ENCODE measurements at places on chromosomes 12 and 14.
A peak's percentile ranks its signal among the peaks of the same experiment; 100 is the strongest.

DNA sequence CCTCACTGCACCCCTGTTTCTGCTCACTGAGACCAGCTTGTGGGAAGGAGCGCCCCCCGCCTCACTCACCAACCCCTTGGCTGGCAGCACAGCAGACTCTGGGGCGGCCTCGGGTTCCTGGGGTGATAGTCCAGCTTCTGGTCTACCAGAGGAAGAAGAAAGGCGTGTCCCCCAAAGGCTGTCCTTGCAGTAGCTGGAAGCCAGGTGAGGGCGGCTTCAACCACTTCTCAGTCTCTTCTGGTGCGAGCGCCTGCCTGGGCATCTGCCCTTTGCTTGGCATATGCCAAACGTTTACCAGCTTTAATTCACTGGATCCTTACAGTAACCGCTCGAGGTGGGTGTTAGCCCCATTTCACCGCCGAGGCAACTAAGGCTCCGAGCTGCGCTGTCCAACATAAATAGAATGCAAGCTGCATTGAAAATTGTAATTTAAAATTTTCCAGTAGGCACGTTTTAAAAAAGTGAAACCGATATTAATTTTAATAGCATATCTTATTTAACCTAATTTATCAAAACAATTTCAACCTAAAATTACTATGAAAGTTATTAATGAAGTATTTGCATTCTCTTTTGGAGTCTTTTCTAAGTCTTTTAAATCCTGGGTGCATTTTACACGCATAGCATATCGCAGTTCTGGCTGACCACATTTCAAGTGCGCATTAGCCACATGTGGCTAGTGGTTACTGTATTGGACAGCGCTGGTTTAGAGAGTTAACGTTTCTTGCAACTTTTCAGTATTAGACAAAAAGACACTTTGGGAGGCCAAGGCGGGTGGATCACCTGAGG lies 872 bp downstream of the FAM177A1 start:
- no peak for DNase-seq

DNA sequence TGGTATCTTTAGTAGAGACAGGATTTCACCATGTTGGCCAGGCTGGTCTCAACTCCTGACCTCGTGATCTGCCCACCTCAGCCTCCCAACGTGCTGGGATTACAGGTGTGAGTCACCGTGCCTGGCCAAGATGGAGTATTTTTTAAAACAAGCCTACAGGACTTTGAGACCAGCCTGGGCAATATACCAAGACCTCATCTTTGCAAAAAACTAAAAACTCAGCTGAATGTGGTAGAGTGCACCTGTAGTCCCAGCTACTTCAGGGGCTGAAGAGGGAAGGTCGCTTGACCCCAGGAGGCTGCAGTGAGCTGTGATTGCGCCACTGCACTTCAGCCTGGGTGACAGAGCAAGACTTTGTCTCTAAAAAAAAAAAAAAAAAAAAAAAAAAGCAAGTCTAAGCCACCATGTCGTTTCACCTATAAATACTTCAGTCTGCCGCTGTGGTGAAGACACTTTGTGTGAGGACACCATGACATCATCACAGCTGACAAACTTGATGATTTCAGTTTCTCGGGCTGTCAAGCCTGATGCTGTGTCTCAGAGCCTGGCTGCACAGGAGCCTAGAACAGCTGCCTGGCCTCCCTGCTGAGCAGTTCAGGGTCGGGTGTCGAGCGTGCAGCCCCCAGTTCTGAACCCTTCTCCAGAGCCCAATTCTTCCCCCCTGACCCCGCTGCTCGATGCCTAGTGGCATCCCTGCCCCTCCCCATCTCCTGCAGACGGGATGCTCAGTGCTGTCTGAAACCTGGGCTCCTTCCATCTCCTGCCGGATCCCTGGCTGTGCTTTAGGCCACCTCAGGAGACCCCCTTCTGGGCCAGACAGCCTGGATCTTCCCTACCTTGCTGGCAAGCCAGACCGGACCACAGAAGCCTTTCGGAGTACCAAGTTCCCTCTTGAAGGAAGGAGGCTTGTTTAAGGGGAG lies 119.2 kb upstream of the EVL start:
- no peak for DNase-seq

DNA sequence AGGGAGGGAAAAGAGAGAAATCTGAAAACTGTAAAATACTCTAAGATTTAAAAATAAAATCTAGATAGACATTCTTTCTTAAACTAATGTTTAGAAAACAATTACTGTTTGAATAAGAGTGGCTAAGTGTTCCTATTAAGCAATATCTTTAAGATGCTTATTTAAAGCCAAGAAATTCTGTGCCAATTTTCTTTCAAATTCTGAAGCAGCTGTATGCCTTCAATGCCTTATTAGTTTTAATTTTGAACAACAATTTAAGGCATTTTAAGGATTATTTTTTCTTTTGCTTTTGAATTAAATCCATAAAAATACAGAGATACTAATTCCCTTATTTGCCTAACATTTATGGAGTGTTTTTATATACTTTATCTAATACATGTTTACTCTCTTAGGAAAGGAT lies 50.3 kb upstream of the KITLG start:
- DNase-seq = no peak

GRCh38 chr12:25152055-25152454 lies 42.9 kb downstream of the DNAI7 start:
- no peak for DNase-seq

GRCh38 chr14:29926701-29927375 lies 809 bp downstream of the PRKD1 start:
- peak; percentile 17 for DNase-seq

DNA sequence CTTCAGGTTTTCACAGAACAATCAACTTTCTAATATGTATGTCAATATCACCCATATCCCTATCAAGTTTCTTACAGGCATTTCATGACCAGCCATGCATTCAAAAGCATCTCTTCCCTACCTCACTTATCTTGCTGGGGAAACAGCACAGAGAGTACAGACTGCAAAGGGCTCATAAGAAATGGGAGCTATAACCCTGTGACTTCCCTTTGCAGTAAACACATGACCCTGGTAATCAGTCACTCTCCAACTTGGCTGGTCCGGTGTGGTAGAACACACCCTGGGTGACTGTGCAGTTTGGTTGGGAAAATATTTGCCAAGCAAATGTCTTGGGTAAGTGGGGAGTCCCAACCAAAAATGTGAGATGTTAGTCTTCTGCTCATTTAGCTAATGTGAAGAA lies 49.4 kb upstream of the TMCC3 start:
- DNase-seq = no peak

- no peak for DNase-seq
These were observed 13.3 kb upstream of the C12orf75 start for GRCh38 chr12:105316931-105317852.

GRCh38 chr14:76810953-76811400 lies 1.7 kb downstream of the ANGEL1 start:
- DNase-seq = no peak

- DNase-seq = peak; percentile 62
These were observed 74.3 kb downstream of the SUSD6 start for GRCh38 chr14:69685716-69686115.

- no peak for DNase-seq
These were observed 94.4 kb downstream of the BICD1 start for GRCh38 chr12:32201096-32201495.

- DNase-seq = no peak
These were observed 19.4 kb upstream of the KRT18 start for GRCh38 chr12:52929538-52929937.

- DNase-seq = no peak
These were observed 345.8 kb upstream of the CCDC196 start for GRCh38 chr14:66140213-66140918.

GRCh38 chr14:29529418-29529817 lies 398.2 kb downstream of the PRKD1 start:
- no peak for DNase-seq

DNA sequence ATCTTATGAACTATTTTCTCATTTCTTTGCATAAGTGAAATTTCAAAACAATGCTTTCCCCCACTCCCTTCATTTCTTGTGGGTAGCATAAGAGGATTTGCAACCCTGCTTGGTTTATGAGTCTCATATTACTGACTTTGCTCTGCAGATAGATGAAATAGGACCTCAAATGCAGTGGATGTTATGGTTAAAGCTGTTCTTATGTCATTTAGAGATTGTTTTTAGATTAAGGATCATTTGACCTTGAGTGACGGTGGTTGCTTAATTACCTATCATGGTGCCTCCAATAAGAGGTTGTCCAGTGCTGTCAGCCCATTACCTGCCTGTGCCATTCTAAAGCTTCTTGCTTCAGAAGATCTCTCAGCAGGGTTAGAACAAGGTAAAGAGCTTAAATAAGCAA lies 351.4 kb upstream of the ATP2B1 start:
- no peak for DNase-seq

DNA sequence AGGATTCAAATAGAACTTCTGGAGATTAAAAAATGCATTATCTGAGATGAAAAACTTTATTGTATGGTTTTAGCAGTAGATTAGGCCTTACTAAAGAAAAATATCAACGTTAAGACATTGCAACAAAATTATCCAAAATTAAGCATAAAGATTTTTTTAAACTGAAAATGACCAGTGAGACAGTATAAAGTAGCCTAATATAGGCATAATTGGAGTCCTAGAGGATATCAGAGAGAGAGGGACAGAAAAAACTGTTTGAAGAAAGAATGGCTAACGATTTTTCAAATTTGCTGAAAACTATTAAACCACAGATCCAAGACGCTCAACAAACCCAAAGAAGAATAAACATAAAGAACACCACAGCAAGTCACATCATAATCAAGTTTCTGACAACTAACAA lies 149.5 kb upstream of the LMNTD1 start:
- no peak for DNase-seq

- DNase-seq = no peak
These were observed 105.6 kb downstream of the SLC25A47 start for GRCh38 chr14:100428727-100429126.

DNA sequence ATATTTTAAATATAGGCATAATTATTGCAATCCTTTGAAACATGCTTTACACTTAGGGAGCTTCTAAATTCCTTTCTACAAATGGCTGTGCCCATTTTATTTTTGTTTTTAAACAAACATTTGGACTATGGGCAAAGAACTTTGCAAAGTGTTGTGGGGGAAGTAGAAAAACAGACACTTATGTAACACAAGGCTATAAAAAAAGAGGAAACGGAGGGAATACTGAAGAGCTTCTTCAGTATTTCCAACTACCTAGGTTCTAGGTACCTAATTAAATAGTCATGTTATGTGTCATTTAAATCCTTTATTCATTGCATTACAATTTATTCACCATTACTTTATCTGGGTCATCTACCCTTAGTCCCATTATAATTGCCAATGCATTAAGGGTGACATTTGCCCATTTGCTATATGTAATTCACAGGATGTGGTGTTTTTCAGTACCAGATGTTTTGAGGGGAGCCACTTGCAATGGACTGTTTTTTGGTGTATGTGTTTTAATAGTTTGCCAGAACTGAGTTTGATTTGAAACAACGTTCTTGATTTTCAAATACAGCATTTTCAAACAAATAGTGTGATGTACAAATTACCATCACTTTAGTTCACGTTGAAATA lies 1.5 kb upstream of the MSRB3 start:
- DNase-seq = no peak

DNA sequence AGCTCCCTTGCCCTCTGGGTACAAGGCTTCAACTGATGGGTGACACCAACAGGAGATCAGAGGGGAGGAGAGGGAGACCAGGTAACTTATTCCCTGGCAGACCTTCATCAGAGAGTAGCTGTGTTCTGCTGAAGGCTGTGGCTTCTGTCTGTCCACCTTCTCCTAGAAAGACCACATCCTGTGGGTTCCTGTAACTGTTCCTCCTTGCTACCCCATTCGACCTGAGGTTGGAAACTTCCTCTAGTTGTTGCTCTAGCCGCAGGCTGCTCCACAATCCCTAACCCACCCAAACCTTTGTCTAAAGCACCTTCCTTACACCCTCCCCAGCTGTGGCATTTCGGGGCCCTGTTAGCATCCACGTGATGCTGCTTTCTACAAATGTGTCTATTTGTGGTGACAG lies 454.2 kb downstream of the DPF3 start:
- DNase-seq = no peak

DNA sequence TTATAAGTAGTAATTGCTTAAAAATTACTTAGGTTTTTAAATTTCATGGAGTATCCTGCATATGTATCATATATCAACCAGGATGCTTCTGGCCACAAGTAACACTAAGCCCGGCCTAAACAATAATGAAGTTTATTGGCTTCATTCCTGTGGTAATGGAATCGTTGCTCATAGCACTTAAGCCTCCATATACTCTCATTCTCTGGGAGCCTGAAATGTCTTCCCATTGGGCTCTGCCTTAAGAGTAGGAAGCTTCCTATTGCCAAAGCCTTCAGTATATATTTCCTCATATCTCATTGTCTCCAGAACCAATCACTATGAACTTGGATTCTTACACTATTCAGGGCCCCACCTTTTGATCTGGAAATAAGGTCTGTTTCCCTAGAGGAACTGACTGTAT lies 83.8 kb upstream of the DNM1L start:
- no peak for DNase-seq

DNA sequence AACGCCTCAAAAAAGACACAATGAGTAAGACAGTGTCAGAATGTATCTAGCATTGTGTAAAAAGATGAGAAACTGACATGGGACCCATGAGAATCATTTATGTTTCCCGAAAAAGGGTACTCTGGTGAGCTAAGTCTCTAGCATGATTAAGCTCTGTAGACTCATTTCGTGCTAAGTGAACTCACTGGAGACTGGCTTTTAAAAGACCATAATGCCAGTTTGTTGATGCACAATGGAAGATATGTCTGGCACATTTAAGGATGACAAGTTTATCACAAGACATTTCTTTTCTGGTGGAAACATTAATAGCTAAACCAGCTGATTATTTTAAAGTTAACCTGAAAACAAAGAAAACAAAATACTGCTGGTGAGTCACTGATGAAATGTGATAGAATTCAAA lies 233.5 kb downstream of the SLC2A13 start:
- no peak for DNase-seq

GRCh38 chr14:20388159-20388558 lies 25.1 kb downstream of the TEP1 start:
- DNase-seq = no peak

DNA sequence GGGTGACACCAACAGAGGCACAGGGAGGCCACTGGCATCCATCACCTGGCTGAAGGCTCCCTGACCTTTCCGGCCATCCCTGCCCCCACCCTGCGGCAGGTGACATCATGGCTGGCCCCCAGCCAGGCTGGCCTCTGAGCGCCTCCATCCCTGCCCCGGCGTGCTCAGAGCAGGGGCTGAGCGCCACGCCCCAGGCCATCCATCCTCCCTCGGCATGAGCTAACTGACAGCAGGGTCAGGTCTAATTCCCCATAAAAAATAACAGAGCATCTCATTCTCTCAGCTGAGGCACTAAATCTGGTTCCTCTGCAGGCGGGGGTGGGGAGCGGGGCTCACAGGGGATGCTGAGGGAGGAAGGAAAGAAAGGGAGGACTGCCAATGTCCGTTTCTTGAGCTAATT lies 50.7 kb downstream of the PRIMA1 start:
- DNase-seq = no peak

GRCh38 chr14:53285064-53285463 lies 131.9 kb upstream of the DDHD1 start:
- DNase-seq = no peak

GRCh38 chr14:91229005-91229382 lies 15.5 kb downstream of the GPR68 start:
- peak; percentile 52 for DNase-seq

GRCh38 chr14:60845523-60845922 lies 111.0 kb downstream of the MNAT1 start:
- DNase-seq = no peak

All from activated T-cell treated with anti-CD3 and anti-CD28 coated beads, Interleukin-2, amount 50 U/mL, for 48 hours (primary cell).